ENCODE measurements at places on chromosomes 2 and 18. TPM values are rescaled to one million over a fixed set of nuclear protein-coding genes. Genes with fewer than 3 reads are reported as not detected.

DNA sequence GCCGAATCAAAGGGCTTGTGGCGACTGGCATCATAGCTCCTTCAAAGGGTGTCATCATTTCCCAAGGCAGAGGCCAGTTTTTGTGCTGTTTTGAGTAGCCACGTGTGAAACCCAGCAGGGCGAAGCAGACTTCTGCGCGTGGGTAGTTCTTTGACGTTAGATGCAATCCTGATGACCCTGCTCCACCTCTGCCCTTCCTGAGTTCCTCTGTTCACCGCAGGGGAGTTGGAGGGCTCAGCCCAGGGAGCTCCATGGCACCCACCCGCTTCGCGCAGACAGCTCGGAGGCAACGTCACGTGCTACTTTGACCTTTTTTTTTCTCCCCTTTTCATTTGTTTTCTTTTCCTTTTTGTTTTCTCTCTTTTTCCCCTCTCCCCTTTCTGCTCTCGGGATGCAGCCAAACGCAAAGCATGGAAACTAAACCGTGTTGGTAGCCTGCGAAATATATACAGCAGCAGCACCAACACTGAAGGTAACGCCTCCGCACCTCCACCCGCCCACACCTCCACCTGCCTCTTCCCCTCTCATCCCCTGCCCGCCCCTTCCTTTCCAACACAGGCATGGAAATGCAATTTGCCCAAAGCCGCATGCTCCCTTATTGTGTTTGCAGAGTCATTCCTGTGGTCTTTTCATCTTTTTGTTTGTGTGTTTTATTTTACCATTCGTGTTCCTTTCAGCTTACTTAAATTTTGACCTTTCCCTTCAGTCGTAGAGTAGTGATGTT, 153.6 kb downstream of the GBX2 start:
- no peak for DNase-seq

GRCh38 chr2:165895974-165896373, 57.6 kb downstream of the TTC21B start:
- no peak for DNase-seq

DNA sequence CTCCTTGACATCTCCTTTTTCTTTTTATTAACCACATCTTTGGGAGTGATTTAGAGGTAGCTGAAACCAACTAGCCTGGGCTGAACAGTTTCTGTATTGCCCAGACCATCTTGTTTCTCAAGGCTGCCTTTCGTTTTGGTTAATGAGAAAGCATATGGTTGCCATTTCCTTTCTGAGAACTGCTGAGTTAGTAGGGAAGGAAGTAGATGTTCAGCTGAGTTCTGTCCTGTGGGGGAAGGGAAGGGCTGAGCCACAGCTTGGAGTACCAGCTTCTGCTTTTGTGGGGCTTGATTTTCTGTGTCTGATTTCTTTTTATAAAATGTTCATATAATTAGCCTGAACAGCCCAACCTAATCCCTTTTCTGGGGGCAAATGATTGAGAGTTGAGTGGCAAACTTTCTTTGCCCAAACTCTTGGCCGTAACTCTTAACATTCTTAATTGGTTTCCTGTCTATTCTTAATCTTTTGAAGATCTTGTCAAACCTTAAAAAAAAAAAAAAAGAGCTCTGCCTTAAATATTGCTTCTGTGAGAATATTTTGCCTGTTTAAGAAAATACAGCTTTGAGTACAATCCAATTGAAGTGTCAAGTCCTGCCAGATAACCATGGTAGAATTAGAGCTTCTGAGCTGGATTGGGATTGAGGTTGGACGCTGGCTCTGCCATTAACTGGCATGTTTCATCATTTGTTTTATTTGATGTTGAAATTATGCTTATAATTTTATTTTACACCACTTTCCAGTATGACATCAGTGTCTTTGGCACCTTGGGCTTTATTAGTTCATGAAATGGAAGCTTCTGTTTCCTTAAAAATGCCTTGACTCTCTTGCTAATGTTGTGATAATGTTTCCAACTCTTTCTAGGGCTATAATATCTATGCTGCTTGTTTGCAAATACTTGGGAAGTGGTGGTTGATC, 1.9 kb upstream of the NABP1 start:
- peak; percentile 57 for DNase-seq

DNA sequence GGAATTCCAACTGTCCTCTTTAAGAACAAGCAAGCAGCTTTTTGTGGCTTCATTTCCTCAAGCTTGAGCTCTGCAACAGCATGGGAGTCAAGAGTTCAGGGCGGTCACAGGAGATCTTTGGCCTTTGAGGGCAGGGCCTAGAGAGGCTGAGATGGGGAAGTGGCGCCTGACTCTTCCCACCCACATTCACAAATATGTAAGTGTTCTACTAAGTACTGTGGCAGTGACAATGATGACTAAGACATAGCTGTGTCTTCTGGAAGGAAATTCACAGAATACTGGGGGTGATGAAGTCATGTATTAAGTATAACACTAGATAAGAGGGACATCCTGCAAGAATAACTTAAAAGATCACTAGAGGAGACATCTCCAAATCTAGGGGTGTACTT, 15.0 kb downstream of the RND3 start:
- no peak for DNase-seq

DNA sequence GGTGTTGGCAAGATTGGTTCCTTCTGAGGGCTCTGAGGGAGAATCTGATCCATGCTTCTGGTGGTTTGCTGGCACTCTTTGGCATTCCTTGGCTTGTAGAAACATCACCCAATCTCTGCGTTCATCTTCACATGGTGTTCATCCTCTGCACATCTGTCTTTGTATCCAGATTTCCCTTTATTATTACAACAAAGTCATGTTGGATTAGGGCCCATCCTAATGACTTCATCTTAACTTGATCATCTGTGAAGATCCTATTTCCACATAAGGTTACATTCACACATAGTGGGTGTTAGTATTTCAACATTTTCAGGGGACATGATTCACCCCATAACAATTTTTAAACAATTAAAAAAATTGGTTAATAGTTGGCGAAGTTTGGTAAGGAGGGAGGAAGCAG, 177.4 kb upstream of the CWC22 start:
- no peak for DNase-seq

DNA sequence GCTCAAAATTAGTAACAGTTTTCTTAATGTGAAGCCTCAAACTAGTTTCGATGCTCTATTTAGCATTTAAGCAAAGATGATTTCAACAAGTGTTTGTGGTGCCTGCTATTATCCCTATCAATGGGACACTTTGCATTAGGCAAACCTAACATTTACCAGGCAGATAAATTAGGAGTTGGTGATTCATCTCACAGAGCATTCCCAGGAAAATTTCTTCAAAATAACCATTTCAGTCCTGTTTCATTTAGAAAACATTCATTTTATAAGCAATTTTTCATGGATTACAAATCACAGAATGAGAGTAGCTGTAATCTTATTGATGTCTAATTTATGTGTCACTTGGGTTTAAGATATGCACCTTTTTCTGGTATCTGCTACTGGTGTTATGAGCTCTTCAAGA, 62.7 kb downstream of the CLHC1 start:
- no peak for DNase-seq

DNA sequence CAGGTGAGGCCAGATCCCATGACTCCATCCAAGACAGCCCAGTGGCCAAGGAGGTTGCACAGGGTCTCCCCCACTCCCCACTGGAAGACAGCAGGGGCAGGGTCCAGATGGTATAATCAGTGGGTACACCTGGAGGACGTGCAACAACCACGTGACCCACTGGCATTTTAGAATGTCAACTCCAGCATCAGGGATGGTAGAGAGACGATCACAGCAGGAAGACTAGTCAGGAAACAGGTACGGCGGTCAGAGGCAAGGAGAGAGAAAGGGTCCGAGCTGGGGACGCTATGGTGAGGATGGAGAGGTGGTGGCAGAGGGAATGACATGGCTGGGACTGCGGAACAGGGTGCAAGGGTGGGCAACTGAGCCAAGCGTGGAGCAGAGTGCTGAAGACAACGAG, 23.0 kb downstream of the SERTAD2 start:
- no peak for DNase-seq

DNA sequence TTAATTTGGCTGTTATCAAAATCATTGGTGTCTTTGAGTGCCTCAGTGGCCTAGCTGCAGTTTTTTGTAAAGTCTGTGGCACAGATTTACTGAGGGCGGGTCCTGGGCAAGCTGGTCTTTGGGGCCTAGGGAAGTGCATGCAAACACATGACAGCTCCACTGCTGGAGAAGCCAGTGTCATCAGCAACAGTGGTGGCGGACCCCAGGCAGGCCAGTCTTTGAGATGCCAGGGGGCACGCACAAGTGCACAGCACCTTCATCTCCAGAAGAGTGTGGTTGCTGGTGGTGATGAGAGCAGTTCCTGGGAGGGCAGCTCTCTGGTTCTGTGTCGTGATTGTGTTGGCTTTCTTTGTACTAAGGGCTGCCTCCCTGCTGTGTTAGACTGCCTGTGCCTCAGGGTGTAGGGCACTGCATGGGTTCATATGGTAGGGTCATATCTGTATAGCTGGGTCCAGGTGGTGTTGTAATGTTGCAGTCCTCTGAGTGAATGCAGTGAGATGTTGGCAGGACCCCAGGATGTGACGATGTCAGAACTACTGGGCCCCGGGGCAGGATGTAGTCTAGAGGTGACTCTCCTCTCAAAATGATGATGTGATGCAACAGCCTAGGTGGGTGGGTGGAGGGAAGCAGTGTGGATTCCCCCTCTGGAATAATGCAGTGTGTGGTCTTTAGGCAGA, 646.7 kb upstream of the CDH2 start:
- DNase-seq = no peak

- DNase-seq = no peak
These were observed 184.8 kb upstream of the SOX11 start for GRCh38 chr2:5507367-5507766.

DNA sequence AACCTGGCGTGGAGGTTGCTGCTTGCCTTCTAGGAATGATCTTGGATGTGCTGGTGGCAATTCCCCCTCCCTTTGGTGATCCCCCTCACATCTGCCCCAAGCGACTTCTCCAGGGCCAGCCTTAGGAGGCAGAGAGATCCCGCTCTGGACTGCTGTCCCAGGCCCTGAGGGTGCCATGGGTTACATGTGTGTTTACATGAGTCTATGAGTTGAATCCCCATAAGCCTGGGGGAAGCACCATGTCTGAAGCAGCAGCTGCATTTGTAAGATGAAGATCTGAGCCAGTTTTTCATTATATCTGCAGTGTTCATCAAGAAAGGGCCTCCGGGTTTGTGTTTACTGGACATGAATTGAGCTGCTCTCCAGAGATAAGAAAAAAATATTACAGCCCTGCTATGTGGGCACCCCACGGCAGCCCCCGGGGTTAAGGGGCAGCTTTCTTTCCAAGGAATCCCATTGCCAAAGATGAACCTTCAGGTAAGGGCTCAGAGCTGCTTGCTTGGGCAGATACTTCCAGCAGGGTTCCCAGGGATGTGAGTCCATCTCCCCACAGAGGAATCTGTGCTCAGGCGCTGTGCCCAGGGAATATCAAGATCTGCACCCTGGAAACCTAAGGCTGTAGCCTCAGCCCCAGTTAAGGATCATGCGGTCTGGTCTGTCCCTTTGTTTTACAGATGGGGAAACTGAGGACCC, 46.0 kb downstream of the MRPS5 start:
- DNase-seq = no peak

- no peak for DNase-seq
These were observed 74.7 kb downstream of the EIPR1 start for GRCh38 chr2:3302751-3303582.

DNA sequence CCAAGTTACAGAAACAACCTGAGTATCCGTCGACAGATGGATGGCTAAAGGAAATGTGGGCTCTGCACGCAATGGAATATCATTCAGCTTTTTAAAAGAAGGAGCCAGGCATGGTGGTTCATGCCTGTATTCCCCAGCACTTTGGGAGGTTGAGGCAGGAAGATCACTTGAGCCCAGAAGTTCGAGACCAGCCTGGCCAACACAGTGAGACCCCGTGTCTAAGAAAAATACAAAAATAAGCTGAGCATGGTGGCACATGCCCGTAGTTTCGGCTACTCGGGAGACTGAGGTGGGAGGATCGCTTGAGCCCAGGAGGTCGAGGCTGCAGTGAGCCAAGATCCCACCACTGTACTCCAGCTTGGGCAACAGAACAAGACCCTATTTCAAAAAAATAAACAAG, 34.3 kb downstream of the TCF7L1 start:
- DNase-seq = no peak

DNA sequence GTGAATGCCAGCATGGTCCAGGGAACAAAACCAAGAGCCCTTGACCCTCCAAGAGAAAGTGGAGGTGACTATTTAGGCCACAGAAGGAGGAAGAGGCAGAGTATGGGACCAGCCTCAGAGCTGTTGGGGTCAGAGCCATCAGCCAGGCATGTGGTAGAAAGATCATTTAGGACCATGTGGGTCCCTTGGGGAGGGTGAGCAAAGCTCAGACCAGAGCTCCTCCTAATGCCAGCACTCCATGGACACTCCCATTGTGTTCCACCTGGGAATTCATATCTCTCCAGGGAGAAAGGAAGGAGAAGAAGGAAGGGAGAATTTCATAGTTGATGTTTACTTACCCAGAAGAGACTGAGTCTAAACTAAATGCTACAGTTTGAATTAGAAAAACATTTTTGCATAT, 73.2 kb downstream of the CYBRD1 start:
- no peak for DNase-seq

- no peak for DNase-seq
These were observed 73.9 kb downstream of the LBH start for GRCh38 chr2:30305235-30305634.

- DNase-seq = no peak
These were observed 157.3 kb upstream of the MMADHC start for GRCh38 chr2:149744865-149745264.

- DNase-seq = peak; percentile 57
These were observed 819 bp downstream of the ANKRD44 start for GRCh38 chr2:197309691-197310231.

DNA sequence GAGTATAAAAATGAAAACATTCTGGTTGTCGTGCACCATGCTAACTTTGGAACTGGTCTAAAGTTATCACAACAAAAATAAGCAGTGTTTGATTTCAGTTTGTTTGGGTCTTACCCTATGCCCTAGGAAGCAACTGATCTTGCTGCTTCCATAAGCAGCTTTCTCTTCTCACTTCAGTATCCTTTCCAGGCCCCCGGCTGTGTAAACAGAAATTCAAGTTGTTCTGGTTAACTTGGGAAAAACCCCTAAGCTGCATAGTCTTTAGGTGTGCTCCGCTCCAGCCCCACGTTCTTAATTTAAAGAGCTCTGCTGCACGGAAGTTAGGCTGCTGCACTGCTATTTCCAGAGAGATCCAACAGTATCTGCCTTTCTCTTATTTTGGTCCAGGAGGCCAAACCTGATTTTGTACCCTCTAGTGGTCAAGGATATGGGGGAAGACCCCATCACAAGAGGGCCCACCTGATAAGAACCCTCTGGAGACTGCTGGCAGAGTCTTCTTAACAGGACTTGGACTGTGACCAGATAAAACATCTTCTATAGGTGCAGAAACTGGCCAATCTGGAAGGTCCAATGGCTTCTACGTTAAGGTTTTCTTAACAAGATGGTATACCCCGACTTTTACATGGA, 69.1 kb downstream of the FEZ2 start:
- no peak for DNase-seq

GRCh38 chr2:75925331-75926024, 214.8 kb upstream of the GCFC2 start:
- DNase-seq = no peak

GPR155 gene
- 9.4 TPM for total RNA-seq

TMEM37 gene
- not detected for total RNA-seq

UGT1A10 gene
- total RNA-seq = not detected

DCDC2C gene
- not detected for total RNA-seq

RAMP1 gene
- 0.25 TPM for total RNA-seq

PLGLB1 gene
- 0.74 TPM for total RNA-seq
